SK-N-SH treated with all-trans-retinoic acid at 6 μM for 48 hours (cell line): ENCODE measurements at places on chromosomes 5 and 9.

DNA sequence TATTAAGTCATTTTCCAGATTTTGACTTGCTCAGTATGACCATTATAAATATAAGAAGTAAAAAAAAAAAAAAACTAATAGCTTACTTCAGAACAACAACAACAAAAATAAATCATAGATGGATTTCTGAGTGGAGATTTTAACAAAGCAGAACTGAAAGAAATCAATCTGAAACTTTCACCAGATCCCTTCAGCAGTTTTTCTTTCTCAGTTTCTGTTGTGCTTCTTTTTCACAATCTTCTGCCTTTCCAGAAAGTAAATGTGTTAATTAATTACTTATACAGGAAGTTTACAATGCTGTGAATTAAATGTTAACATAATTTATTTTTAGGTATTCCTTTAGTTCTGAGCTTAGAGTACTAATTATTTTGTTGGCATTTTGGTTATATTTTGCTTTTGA, 73.5 kb downstream of the CHSY3 start:
- no peak for ATAC-seq

GRCh38 chr9:124869986-124870560, 8.1 kb downstream of the ARPC5L start:
- peak; percentile 6; the same call in 1 of the 3 replicates for ATAC-seq

- no peak for ATAC-seq
Measured at GRCh38 chr5:177301503-177302165, 1.9 kb downstream of the RAB24 start.

- ATAC-seq, result no peak
Measured at GRCh38 chr5:53327811-53328334, 152.6 kb upstream of the FST start.

DNA sequence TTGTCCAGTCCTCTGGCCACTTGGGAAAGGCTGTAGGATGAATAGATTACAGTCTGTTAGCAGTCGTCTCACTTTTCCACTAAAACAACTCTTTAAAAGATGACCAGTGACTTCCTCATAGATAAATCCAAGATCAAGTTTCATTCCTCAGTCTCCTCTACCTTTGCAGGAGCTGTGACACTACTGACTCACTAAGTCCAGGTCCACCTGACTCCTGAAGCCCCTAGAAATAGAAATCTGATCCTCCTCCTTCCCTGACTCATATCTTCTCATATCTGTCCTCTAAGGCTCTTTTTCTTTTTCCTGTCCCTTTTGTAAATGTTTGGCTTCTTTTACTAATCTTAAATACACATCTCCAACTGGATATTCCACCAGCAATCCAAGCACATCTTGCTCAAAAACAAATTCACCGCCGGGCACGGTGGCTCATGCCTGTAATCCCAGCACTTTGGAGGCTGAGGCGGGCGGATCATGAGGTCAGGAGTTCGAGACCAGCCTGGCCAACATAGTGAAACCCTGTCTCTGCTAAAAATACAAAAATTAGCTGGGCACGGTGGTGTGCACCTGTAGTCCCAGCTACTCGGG, 2.6 kb downstream of the CCDC125 start:
- ATAC-seq, result no peak

DNA sequence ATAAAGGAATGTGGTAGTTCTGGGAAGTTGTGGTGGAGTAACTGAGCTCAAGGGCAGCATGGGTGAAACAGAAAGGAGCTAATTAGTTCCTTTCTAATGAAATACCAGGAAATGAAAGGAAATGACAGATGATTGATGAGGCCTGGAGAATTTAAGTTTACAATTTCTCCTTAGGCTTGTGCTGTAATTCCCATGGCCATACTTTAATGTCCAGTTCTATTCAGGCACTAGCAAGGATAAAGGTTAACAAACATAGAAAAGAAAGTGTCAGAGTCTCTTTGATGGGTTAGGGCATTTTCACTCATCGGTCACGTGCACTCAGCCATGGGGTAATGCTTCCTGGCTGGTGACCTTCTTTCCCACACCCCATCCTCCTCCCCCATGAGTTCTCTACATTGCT, 70.3 kb downstream of the CTSL start:
- no peak for ATAC-seq

- no peak for ATAC-seq
Measured at GRCh38 chr9:87909310-87910041, 8.3 kb upstream of the SPATA31C1 start.

DNA sequence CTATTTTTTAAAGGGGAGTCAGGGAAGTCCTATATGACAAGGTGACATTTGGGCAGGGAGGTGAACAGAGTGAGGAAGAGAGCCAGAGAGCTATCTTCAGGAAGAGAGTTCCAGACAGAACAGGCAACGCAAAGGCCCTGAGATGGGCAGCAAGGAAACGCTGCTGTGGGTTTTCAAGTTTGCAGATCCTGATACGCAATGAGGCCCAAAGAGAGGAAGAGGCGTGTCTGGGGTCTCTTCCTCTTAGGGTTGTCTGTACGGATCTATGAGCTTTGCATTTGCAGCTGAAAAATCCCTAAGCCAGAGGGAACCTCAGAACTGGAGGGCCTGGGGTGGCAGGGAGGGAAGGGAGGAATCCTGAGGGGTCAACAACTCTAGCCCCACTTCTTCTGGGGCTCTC, 13.6 kb downstream of the FAT2 start:
- ATAC-seq, result no peak

GRCh38 chr9:72006501-72006900, 53.9 kb downstream of the C9orf57 start:
- no peak for ATAC-seq

DNA sequence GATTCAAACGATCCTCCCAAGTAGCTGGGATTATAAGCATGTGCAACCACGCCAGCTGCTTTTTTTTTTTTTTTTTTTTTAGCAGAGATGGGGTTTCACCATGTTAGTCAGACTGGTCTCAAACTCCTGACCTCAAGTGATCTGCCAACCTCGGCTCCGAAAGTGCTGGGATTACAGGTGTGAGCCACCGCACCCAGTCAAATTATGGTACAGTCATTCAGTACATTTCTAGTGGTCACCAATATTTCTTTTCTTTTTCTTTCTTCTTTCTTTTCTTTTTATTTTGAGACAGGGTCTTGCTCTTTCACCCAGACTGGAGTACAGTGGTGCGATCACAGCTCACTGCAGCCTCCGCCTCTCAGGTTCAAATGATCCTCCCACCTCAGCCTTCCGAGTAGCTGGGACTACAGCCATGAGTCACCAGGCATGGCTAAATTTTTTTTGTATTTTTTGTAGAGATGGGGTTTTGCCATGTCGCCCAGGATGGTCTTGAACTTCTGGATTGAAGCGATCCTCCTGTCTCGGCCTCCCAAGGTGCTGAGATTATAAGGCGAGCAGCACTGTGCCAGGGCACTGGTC, 25.4 kb upstream of the DCP2 start:
- ATAC-seq, result no peak

- no peak for ATAC-seq
Measured at GRCh38 chr9:21682981-21683380, 119.5 kb upstream of the MTAP start.

- ATAC-seq, result no peak
Measured at GRCh38 chr9:125141251-125141650, 2.1 kb downstream of the SCAI start.

DNA sequence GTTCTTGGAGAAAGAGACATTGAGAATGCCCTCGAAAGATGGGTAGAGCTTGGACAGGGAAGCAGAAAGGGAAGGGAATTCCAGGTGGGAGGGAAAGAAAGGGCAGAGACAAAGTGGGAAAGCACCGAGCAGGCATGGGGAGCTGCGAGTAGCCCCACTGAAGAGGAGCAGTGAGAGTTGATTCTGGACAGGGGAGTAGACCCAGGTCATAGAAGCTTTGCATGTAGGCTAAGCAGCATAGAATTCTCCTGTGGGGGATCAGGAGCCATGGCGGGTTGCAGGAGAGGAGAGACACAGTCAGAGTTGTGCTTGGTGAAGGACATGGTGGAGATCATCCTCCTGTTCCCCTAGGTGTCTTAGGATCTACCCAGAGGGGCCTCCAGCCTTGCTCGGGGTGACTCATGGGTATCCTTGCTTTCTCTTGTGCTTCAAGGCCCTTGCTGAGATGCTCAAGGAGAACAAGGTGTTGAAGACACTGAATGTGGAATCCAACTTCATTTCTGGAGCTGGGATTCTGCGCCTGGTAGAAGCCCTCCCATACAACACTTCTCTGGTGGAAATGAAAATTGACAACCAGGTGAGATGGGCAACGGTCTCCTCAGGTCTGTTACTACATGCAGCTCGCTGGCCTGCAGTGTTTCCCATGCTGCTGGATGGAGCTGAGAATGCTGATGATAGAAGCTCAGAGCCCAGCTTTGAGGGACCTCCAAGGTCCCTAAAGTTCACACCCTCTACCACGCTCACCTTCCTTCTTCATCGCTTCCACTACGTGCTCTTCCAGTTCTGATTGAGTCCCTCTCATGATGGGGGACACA, 64.5 kb downstream of the TSTD2 start:
- no peak for ATAC-seq

DNA sequence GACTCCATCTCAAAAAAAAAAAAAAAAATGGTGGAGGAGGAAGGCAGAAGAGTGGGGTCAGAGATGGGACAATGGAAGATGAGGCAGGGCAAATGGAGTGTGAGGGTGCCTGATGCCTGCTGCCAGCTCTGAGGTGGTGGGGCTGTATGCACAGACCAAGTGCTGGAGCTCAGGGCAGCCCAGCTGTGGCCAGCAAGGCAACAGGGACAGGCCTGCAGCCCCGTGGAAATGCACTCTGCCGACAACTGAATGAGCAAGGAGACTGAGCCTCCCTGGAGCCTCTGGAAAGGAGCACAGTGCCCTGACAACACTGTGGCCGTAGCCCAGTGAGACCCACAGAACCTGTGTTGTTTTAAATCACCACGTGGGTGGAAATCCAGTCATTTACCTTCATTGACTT, 22.9 kb upstream of the SMIM32 start:
- ATAC-seq, result no peak

- no peak for ATAC-seq
Measured at GRCh38 chr9:75891277-75891741, 836 bp downstream of the PCSK5 start.

- ATAC-seq, result peak; percentile 84
Measured at GRCh38 chr5:170633235-170634081, 129.6 kb downstream of the KCNIP1 start.

DNA sequence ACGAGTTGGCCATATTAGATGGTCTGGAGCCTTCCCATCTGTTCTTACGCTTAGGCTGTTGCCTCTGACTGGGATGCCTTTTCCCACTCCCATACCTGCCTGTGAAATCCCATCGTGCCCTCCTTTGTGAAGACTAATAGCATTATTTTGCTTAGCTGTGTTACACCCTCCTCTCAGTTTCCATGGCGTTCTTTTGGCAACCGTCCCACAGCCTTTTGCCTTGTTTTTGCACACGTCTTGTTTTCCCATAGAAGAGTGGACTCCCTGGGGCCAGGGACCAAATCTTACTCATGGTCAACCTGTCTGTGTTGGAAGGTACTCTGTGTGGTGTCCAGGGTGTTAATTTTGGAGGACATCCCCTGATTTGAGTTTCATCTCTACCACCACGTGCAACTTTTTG, 242.1 kb downstream of the HSPA4 start:
- no peak for ATAC-seq

- ATAC-seq, result no peak
Measured at GRCh38 chr5:135130261-135131215, 96.5 kb upstream of the PITX1 start.

DNA sequence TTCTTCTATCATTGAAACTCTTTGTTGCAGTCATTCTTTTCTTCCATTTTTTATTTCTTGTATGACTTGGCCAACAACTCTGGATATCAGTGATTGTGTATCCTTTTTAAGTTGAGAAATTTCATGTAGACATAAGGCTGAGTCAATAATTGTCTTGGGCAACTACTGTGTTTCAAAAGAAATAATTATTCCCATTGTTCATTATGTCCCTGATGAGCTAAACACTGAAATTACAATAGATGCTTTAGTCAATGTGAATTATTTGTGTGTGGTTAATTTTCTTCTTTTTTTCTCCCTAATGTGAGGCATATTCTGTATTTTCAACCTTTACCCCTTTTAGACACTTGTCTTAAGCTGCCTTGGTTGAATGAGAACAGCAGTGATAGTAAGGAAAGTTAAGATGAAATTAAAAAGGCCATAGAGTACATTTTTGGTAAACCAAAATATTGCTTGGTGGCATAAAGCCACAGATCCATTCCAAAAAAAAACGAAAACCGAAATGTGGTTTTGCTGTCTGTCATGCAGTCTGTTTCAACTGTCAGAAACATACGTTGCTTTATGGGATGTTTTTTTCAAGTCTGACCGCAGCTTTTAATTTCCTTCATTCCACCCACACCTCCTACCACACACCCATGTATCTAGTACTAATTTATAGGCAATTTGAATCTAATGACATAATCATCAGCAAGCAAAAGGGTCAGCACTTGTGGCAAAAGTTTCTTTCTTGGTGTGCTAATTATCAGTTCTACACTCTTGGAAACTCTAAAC, 21.1 kb downstream of the TLE4 start:
- ATAC-seq, result no peak

DNA sequence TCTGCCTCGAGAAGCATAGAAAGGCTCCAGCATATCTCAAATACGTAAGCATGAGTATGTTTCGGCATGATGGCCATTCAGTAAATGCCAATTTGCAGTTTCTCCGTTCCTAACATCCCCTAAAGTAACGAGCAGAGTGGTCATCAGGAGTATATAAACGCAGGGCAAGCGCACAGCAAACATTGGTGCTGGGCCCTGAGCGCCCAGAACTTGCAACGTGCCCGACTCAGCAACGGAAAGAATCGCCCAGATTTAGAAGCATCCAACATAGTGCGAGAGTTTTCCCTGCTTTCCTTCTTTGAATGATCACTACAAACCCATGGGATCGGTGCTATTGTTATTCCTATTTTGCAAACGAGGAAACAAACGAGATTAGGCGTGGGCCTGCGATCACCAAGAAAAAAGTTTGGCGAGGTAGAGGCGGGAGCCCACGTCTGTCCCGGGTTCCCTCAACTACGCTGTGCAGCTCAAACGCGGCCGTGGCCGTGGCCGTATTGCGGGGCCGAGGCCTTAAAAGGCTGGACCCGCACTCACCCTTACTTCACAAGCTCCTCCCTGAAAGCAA, 505 bp downstream of the RPS14 start:
- peak; percentile 64 for ATAC-seq

DNA sequence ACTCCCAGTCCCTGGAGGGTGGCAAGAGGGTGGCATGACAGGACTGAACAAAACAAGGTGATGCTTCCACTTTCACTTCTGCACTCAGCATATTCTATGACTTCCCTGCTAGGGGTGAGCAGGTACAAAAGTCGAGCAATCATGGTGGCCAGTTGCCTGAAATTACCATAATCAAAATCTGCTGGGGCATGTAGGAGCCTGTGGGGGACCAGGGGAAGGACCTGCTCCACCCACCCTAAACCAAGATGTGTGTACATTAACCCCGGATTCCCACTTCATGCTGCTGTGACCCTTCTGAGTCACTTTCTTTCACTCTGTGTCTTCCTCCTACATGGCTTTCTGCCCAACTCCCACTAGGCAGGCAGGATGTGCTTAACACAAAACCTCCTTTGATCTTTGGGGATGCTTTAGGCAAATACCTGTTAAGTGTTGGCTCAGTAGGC, 73.3 kb upstream of the PHF24 start:
- ATAC-seq, result no peak

DNA sequence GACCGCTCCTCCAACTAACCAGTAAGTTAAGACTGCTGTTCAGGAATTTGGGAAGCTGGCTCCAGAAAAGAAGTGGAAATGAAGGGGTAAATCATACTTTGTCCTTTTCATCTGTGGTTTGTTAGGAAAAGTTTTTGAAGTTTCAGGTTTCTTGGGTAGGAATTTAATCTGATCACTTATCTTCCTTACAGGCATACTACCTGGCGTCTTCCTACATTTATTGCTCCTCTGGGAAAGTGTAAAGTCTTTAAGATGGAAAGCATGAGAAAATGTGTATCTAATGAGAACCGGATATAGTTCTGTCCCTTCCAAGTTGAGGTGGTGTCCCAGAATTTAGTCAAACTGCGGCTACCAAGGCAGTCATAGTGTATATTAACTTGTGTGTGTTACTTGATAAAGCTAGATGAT, 1.3 kb downstream of the RASA1 start:
- ATAC-seq, result no peak
